Stimulated activated memory B cell treated with anti-CD40 and anti-IgM and Interleukin-4, amounts not matched to agents 10 μg/mL and 1 μg/mL and 100 μg/mL, for 72 hours (primary cell): ENCODE measurements at places on chromosomes 5 and 9.

DNA sequence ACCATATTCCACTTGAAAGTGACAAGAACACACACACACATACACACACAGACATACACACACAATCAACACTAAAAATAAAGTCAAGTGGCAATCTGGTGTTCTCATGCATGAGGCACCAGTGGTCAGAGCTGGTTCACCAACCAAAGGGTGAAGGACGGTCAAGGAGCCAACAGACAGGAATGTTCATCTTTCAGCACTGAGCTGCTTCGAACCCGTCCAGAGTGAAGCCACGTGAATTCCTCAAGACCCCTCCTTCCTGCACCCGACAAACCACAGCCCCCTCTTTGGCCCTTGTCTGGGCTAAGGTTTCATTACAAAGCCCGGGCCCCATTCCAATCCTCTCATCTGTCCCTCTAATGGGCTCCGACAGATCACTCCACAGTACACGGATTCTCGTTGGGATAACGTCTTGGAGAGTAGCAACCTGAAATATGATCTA lies 84.5 kb upstream of the SMIM23 start:
- no peak for ATAC-seq

DNA sequence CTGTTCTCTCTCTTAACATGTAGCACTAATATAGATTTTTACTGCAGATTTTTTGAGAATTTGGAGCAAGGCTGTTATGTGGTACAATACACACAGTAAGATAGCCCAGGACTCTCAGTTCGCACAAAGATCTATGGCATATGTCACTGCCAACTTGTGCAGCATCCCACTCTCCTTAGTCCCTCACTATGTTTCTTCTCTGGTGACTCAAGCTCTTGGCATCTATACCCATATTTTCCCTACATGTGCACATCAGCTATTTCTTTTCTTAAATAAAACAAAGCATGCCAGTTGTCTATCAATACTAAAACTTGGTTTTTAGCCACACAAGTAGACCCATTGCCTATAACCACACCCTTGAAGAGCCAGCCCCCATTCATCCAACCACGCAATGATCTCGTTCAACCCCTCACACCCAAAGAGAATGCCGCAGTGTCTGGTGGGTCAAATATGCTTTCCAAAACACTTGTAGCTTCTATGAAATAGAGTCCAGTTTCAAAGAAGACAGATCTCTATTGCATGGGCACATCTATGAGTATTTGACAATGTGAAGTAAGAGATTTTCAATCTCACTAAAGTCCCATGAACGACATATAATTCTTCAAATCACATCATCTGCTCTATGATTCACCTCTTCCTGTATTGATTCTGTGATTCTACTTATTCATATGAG lies 18.2 kb upstream of the IL7R start:
- ATAC-seq = no peak

DNA sequence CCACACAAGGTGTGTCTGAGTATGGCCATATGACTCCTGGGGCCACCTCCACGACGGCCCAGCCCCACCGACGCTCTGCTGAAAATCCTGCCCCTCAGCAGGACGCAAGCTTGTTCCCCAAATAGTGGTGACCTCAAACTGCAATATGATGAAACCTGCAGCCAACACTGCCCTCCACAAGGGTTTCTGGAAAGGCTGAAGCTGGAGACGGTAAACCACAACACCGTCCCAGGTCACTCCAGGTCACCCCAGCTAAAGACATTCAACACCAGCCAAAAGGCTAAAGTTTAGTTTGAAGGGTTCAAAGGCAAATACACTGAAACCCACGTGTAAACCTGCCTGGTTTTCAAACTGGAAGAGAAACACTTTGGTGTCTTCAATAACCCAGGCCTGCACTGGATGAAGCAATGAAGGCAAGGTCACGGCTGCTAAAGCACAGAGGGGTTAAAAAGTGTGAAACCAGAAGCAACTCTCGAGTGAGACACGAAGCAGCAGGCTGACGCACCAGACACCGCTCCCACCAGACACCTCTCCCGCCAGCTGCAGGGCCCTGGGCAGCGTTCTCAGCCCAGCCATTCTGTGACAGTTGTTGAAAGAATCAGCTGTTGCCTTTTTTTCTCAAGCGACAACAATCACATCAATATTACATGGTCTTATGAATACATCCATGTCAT lies 1.8 kb upstream of the LHX3 start:
- no peak for ATAC-seq

DNA sequence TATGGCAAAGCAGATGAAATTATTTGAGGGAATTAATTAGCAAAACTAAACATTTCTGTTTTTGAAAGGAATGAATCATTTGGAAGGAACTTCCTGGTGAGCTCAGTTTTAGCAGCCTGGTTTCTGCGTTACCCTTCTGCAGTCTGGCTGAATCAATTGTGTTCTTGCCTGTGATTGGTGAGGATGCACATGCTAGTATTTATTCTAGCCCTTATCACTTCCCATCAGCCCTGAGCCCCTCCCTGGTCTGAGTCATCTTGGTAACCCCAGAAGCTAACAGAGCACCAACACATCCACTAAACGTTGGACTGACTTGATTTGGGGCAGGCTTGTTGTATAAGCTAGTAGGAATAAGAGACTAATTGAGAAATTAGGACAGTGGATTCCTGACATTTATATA lies 6.6 kb downstream of the TJP2 start:
- no peak for ATAC-seq

- no peak for ATAC-seq
These were observed 645.2 kb upstream of the PTPRD start for GRCh38 chr9:11257992-11258391.

GRCh38 chr5:60366489-60366888 lies 333.5 kb downstream of the DEPDC1B start:
- ATAC-seq = no peak

- ATAC-seq = no peak
These were observed 662.4 kb upstream of the PTPRD start for GRCh38 chr9:11275158-11275695.

- no peak for ATAC-seq
These were observed 74.6 kb downstream of the DOCK2 start for GRCh38 chr5:169711551-169712225.

- ATAC-seq = no peak
These were observed 27.6 kb downstream of the ACTL7A start for GRCh38 chr9:108889649-108890067.

DNA sequence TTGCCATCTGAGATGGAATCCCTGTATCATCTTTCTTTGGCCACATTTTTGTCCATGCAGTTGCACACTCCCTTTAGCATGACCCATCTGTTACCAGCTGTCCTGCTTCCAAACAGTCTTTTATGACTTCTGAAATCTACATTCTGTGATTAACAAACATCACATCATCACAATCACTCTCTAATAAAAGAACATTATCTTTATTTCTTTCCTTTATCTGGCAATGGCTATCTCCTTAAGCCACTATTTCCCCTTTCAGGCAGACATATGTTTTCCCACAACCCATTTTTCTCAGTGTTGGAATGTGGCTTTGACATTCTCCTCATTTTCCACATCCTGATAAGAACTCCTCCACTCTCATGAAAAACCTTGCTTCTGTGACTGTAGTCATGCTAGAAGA lies 141.0 kb downstream of the ST8SIA4 start:
- ATAC-seq = no peak

- ATAC-seq = no peak
These were observed 270.0 kb downstream of the AGTPBP1 start for GRCh38 chr9:85471791-85472190.

- peak; percentile 40 for ATAC-seq
These were observed at the start of gene IL11RA for GRCh38 chr9:34651876-34652601. TSS of gene IL11RA (plus strand) at chr9:34652185. CDS start at chr9:34655218, 3,033 bp downstream.

- peak; percentile 87 for ATAC-seq
These were observed 15.0 kb downstream of the ANKRD33B start for GRCh38 chr5:10578869-10579268.

DNA sequence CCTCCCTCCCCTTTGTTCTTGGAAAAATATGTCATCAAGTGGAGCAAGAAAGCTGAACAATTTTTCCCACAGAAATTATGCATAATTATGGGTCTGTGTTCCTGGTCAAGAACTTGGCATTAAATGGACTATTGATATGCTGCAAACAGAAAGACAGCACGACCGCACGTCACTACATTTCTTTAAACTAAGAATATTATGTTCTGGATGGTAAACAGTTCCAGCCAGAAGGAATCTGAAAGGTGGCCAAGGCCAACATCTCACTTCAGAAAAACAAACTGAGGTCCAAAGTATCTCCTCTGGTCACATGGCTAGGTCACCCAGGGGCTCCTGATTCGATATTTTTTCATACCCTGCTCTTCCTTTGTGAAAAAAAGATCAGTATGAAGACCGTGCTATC lies 173.3 kb upstream of the GAS1 start:
- no peak for ATAC-seq

GRCh38 chr5:55914971-55915370 lies 63.8 kb downstream of the IL31RA start:
- ATAC-seq = no peak

DNA sequence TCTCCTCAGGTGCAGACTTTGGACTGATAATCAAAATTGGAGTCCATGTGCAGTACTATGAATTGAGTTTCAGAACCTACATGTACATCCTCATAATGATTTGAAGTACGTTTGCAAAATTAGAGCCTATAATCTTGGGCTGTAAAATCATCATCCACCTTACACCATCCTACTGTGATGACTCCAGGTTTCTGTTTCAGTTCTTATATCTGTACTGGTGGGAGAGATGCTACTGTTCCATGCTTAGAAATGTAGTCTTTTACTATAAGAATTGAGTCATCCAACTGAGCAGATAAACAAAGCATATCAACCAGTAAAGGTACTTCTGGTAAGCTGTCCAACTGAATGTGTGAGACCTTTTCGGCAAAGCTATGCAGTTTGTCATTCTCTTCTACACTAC lies 586.3 kb upstream of the FAM174A start:
- ATAC-seq = no peak

DNA sequence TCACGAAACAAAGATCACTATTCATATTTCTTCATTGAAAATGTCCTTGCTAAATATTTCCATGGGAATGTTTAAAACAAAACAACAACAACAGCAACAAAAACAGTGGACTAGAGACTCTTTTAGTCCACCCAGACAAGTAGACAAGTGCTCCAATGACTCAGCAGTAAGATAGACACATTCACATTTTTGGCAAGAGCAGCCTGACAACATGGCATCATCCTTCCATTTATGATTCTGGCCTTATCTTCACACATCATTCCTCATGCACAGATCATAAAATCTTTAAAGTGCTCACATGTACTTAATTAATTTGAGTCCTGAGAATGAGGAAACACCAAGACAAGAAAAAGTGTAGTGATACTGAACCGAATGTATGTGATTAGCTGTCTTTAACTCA lies 132.6 kb upstream of the PDE4D start:
- ATAC-seq = no peak

DNA sequence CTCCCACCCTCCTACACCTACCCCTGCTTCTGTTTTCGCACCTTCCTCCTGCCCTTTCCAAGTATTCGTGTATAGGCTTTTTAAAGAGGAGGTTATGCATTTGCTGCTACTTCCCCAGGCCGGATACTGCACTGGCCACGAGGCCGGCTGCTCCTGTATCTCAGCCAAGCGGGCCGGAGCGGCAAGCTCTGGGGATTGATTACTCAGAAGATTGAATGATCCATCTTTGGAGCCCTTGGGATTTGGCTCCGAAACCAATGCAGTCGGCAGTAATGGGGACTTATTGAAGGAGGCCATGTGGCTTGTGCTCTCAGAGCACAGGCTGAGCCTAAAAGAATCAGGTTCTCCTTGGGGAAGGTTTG lies 405.3 kb downstream of the TLE4 start:
- ATAC-seq = no peak

DNA sequence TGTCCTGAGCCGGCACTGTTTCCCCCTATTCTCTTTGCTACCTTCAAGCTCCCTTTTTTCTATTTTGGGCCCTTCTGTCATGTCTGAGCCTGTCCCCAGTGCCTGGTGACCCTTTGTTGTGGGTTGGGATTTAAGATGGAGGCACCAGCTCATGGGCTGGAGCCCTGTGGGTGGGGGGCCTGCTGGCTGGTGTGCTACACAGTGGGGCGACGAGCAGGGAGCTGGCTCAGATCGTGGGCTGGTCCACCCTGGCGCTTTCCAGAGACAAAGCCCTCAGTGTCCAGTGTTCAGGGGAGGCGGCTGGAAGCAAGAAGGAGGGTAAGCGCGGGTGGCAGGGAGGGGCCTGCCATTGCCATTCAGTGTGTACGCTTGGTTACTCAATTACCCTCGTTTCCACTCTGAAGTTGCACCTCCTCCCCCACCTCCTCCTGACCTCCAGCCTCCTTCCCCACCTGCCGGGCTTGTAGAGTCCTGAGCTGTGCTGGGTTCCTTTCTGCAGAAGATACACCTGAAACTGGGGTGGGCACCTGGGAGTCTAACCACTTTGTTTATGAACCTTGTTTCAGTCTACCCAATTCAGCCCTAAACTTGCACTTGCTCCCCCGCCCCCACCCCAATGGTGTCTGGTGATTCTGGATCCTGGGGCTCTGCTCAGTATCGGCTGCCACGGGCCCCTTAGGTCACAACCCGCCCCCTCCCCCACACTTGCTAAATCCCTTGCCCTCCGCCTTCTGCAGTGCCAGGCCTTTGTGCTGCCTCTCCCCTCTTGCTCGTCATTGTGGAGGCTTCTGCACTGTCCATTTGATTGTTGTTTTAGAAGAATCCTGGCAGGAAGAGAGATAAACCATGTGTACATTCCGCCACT lies 49.9 kb downstream of the MVB12B start:
- ATAC-seq = no peak

DNA sequence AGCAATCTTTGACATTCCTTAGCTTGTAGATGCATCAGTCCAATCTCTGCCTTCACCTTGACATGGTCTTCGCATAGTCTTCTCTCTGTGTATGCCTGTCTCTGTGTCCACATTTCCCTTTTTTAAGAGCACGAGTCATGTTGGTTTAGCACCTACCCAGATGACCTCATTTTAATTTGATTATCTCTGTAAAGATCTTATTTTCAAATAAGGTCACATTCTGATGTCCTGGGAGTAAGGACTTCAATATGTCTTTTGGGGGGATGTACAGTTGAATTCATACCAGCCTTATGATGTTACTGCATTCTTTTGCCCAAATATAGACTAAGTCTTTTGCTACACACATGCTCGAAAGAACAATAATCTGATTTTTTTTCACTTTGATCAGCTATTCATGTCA lies 6.9 kb downstream of the KCTD16 start:
- ATAC-seq = no peak

GRCh38 chr5:1548702-1549474 lies 25.1 kb upstream of the LPCAT1 start:
- no peak for ATAC-seq

DNA sequence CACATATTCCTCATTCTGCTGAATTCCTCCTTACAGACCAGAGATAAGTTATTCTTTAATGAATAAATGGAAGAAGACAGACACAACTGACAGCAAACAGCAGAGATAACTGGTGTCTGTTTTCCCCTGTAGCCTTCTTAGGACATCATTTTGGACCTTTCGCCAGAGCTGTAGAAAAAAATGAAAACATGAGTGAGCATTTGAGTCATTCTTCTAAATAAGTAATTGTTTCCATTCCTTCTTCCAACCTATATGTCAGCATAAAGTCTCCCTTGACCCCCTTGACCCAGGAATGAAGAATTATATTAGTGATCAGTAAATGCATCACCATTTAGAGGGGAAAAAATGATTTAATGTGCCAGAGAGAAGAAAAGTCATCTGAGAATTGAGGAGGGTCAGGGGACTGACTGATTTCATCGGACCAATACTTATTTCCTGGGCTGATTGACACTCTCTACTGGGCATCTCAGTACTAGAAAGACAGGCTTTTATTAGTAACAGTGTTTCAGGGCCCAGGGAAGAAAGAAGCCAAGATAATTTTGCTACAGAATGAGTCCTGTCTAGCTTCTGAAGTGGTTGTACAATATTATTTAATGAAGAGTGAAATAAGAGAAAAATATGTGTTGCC lies 597.0 kb downstream of the PSAT1 start:
- ATAC-seq = no peak
